ENCODE measurements at places on chromosomes 3 and 15.

DNA sequence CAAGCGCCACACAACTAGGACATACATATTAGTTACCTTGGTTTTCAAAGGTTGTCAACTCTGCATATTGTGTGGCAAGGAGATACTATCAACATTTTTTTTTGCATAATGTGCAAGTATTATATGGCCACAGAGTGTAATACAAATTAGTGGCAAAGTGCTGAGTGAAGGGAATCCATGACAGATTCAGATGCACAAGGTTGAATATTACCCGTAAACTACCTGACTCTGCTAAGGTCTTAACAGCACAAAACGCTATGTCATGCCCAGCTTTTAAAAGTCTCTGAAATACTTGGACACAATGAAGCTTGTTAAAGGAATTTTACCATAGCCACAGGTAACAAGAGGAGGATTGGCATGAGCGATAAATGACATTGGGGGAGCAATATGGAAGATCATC, 79.0 kb downstream of the SATB1 start:
- DNase-seq = no peak

GRCh38 chr15:58795825-58796224, 24.7 kb downstream of the MINDY2 start:
- no peak for DNase-seq

DNA sequence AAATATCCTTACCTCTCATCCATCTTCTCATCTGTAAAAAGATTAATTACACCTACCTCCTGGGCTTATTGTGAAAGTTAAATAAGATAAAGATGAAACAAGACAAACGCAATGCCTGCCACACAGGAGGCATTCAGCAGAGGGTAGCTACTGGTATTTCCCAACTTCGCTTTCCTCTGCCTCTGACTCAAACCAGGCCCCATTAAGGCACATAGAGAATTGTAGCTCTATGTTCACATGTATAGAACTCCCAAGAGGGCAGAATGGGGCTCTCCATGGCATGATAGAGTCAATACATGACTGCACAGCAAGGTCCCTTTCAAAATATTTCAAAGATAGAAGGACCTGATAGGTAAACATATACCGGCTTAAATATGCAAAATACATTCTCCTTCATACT, 1.4 kb downstream of the LYSMD2 start:
- no peak for DNase-seq

DNA sequence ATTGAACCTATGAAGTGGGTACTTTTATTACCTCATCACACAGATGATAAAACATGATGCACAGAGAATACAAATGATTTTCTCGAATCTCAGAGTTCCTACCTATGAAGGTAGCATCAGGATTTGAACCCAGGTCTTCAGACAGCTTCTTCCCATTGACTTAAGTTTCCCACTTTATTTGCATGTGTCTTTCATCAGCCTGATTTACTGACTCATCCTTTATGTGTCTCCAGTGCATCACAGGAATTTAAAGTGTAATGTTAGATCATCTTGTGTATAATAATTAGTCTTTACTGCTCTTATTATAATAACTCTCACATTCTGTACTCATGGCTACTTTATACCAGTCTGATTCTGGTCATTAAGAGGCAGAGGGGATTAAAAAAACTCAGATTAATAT, 449.4 kb upstream of the SUCLG2 start:
- DNase-seq = no peak

DNA sequence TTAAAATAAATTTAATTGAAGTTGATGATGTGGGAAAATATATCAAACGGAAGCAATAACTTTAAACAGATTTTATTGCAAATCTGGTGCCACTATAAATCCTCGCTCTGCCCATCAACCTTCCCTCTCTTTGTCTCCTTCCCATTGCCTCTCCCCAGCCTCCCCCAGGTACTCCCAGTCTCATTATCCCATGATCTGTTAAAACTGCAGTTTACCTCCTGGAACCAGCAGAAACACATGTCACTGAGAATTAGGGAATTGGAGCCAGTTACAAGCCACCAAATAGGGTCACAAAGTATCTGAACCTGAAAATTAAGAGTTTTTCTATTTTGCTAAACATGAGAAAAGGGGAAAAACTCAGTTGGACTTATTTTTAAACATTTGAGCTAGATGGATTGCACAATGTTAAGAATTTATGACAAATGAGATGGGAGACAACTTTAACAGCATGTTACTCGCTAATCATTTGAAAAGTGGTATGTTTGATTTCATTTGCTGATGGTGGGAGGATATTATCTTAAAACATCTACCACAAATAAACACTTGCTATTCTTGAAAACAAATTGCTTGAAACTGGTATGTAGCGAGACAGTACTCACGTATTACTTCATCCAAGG, 2.4 kb downstream of the PLCH1 start:
- DNase-seq = no peak

DNA sequence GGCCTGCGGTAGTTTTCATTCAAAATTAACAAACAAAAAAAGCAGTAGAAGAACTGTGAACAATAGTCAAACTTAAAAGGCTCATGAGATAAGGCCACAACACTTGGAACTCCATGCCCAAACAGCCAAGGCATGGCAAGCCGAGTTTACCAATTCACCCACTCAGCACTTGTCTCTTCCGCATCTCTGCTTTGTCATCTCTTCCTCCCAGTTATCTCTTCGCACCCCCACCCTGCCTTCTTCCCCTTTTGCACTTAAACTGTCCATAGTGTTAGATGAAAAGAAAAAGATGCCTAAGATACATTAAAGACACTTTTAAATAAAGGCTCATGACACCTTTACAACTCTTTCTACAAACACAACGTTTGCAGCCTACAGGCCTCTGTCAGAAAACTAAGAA, 11.1 kb downstream of the TLE3 start:
- DNase-seq = no peak

- no peak for DNase-seq
Observed at GRCh38 chr3:78838362-78838761, 929.4 kb downstream of the ROBO1 start.

DNA sequence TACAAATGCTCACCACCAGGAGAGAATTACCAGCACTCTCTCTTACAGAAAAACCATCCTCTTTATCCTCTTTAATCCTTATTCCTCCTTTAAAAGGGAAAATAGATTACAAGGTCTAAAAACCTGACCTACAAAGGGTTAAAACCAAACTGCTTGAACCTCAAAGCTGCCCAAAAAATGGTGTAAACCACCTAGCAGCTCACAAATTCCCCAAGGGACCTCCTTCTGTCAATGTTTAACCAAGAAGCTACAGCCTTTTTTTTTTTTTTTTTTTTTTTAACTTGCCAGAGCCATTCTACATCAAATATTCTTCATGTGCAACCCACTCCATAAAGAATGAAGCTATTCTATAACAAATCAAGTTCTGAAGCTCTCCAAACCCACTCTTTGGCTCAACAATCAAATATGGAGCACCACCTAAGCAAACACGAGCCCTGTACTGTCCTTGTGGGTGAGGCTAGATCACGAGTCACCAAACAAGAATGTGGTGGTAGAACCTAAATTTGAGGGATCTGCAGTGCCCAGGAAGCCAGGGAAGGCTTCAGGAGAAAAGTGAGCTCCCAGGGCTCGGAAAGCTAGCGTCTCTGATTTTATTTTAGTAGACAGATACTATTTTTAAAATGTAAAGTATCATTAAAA, 20.1 kb downstream of the OSBPL10 start:
- DNase-seq = no peak

DNA sequence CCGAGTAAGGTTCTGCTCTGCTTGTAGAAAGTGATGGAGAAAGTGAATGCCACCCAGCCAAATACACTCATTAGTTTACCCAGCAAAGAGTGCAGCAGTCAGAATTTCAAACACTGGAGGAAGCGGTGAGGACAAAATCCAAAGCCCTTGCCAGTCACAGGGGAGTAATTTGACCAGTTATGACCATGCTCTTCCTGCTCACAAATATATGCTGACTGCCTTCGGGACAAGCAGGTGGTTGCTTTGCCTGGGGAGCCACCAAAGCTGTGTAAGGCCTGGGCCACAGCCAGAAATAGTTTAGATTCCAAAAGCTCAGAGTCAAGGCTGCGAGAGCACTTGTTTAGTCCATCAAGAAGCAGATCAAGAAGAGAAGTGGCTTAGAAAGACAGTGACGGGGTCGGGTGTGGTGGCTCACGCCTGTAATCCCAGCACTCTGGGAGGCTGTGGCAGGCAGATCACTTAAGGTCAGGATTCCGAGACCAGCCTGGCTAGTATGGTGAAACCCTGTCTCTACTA, 51.0 kb upstream of the ATP13A3 start:
- DNase-seq = no peak

GRCh38 chr3:144708437-144708836, 736.8 kb downstream of the DIPK2A start:
- DNase-seq = no peak

DNA sequence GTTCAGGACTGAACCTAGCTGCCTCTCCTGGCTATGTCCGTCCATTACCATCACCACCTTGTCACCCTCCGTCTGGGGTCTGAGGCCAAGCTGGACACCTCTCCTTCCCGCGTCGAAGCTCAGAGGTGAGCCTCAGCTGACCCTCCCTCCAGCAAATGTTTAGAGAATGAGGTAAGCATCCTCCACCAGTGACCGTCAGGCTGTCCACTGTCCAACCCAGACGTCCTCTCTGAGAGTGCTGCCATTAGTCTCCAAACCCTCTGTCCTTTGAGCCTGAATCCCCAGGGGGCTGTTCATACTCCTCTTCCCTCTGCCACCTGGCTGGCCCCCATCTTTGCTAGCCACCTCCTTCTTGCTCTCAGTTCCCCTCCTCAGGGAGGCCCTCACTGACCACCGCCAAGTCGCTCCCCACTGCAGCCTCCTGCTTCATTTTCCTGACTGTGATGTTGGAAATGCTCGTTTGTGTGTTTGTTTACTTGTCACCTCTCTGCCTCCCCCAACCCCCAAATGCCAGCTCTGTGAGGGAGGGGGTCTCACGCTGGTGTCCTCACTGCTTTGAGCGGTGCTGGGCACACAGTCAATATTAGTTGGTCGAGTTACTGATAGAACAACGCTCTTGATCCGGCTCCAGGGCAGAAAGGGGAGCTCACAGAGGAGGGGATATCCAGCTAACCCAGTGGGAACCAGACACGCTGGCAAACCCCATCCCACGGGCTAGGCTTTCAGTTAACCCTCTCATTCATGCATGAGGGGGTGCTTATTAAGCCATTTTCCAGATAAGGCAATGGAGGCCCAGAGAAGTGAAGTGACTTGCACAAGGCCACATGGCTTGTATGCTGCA, 64.9 kb downstream of the IQSEC1 start:
- DNase-seq = no peak

DNA sequence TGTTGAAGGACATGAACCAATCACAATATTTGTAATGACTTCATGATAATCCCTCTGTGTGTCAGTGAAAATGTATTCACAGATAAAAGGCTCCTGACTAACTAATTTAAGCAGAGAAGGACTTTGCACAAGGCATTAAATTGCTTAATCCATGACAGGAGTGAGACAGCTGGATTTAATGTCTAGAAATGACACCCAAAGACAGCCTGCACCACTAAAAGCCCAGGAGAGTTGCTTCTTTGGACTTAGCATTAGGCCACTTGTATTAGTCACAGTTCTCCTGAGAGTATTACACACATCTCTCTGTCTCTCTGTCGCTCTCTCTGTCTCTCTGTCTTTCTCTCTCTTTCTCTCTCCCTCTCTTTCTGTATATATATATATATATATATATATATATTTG, 180.4 kb downstream of the GOLGA8K start:
- no peak for DNase-seq

DNA sequence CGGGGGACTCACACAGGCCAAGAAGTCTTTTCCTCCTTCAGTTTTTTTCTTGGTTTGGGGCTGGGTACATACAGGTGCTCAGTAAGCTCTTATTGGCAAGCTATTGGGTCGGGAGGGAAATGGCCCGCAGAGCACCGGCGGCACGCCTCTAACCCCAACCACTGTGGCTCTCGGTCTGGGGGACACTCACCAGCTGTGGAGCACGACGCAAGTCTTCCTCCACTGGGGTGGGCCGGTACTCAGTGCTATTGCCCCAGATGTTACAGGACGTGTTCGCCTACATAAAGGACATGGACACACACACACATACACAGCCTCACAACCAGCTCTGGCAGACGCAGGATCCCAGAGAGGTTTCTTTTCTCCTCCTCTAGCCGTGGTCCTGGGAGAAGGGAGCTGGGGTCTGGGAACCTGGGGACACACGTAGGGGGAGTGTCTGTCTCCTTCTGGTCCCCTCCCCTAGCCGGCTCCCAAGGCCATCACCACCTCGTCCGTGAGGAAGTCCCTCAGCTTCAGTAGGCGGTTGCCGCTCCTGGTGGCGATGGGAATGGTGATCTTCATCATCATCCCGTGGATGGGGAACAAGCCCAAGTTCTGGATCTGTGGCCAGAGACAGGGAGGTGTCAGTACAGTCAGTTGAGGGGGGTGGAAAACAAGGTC, 33.4 kb downstream of the FEM1B start:
- DNase-seq = no peak

Measured in Peyer's patch (tissue), 4 donors.